Fibroblast of upper back skin (primary cell): ENCODE measurements at places on chromosomes 7 and 10.

GRCh38 chr10:128286762-128287500 is 160.7 kb upstream of the MKI67 start:
- DNase-seq, result no peak

DNA sequence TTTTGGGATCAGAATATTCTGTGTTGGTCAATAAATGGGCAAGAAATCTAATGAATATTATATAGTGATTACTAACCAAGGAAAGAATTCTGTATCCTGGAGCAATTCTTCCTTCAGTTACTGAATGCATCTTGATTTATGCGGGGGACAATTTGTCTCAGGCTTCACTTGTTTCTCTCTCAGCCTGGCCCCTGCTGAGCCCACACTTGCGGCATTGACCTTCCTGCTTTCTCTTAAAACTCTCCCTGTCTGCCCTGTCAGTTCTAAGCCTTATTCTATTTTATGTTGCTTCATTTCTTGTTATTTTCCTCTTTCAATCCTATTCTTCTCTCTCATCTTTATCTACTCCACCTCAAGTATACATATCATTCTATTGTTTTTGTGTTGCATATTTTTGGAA is 122.1 kb upstream of the TPK1 start:
- DNase-seq, result no peak

DNA sequence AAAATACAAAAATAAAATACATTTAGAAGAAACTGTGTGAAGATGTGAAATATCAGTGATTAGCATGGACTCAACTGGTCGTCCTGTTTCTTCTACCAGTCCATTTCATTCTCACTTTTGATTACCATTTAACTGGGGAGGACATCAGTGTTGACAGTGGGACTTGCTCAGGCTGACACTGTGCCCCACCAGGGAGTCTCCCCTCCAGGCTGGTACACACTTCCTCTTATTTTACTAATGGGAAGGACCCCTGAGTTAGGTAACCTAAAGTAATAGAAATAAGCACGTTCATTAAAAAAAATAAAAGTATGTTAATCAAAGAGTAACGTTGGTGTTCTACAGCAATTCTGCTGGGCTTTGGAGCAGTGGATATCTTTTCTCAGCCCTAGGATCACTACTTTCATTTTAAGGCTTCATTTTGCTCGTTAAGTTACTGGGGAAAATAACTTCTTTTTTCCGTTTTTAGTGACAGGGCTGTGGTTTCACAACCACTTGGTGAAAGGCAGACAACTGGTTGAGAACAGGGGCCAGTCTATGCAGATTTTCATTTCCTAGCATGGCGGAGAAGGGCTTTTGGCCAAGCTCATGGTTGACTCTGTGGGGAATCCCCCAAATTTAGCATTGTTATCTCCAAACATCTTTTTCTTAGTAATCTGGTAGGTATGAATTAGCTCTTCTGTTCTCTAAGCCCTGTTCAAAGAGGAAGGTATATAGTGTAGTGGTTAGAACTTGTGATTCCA is 2.1 kb downstream of the SNX10 start:
- DNase-seq, result no peak

DNA sequence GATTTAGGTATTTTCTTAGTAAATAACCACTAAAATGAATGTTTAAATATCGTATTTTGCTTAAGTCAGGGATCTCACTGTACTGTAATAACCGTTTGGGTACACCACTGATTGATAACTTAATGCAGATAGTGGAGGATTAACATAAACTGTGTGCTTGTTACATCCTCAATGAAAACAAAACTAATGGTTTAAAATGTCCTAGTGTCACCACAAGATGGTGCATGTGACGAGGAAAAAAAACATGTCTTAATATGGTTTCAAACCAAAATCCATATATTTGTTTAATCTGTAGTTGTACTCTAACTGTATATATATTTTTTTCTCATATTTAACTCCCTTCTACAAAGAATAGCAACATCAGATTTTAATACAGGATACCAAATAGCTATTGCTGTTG is 19.2 kb downstream of the ARMC10 start:
- DNase-seq, result no peak

GRCh38 chr7:128845475-128845874 is 15.3 kb downstream of the FLNC start:
- DNase-seq, result no peak

GRCh38 chr10:14975672-14976273 is 16.6 kb downstream of the MEIG1 start:
- no peak for DNase-seq

DNA sequence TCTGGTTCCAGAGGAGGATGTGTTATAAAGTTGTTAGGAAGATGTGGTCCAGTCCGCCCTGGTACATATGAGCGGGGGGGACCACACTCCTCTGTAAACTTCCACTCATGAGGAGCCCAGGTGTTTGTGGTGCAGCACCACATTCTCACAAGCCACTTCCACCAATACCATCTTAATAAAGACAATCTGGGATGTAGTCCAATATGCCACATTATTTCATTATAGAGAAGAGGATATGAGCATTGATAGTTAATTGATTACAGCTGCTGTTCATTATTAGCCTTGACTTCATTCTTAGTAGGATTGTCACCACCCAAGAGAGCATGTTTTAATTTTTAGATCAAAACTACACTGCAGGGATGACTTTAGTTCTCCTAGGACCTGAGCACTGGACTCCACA is 40.5 kb downstream of the ERCC6 start:
- DNase-seq, result peak; percentile 40

GRCh38 chr7:117631652-117632051 is 151.8 kb downstream of the CFTR start:
- DNase-seq, result no peak

DNA sequence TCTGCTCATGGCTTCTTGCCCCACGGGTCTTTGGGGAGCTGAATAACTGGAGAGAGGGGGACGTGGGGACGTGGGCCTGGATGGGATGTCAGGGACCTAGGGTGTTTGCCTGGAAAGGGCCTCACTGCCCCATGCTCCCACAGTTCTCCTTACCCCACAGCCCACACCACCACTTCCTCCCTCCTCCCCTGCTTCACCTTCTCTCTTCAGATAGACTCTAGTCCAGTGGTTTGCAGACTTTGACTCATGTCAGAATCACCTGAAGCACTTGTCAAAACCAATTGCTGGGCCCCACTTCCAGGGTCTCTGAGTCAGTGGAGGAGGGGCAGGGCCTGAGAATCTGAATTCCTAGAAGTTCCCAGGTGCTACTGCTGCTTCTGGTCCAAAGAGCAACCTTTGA is 327.4 kb downstream of the RPS24 start:
- DNase-seq, result no peak

DNA sequence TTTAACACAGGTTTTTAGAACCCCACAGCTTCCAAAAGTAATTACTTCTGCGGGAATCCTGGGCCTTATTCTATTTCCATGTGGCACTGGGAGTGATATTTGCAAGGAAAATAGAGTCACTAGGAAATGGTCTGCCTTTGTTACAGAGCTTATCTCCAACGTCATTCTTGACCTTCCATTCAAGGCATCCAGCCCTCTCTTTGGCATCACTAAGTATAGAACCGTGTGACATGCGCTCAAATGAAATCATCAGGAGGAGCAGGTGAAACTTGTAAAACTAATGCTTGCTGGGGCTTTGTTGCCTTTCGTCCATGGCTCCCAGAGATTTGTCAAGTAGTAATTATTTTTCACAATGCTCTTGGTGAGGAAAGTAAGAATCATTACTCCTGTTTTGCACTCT is 73.4 kb downstream of the PAPSS2 start:
- no peak for DNase-seq

- DNase-seq, result no peak
Measured at GRCh38 chr7:93562106-93562505, 12.4 kb downstream of the CALCR start.
